Osteoblast (primary cell): ENCODE measurements at places on chromosomes 2 and 18. TPM values are rescaled to one million over a fixed set of nuclear protein-coding genes. Genes with fewer than 3 reads are reported as not detected.

The CHPF gene
- total RNA-seq: 192 and 221 TPM in 2 replicates

The KCTD18 gene
- total RNA-seq: 32.7 and 33.7 TPM in 2 replicates

The CNGA3 gene
- 0.29 and 0.36 TPM in 2 replicates for total RNA-seq

GRCh38 chr18:22391407-22392345 is 26.0 kb downstream of the CTAGE1 start:
- H3K36me3 ChIP-seq: no peaks in the 10 kb centered on the region
- peaks cover 13% of the 10 kb centered on the region for H3K4me1 ChIP-seq
- DNase-seq: peak; percentile 68
- peak overlapping the region; percentile 83 for H3K27ac ChIP-seq
- peak overlapping the region; percentile 5 for H3K4me3 ChIP-seq
- no peaks in the 10 kb centered on the region for H3K27me3 ChIP-seq

GRCh38 chr2:32262105-32262504 is 2.6 kb downstream of the NLRC4 start:
- no peaks in the 10 kb centered on the region for H3K4me1 ChIP-seq
- no peak for DNase-seq
- no peaks in the 10 kb centered on the region for H3K27me3 ChIP-seq
- H3K4me3 ChIP-seq: no peak overlapping the region

DNA sequence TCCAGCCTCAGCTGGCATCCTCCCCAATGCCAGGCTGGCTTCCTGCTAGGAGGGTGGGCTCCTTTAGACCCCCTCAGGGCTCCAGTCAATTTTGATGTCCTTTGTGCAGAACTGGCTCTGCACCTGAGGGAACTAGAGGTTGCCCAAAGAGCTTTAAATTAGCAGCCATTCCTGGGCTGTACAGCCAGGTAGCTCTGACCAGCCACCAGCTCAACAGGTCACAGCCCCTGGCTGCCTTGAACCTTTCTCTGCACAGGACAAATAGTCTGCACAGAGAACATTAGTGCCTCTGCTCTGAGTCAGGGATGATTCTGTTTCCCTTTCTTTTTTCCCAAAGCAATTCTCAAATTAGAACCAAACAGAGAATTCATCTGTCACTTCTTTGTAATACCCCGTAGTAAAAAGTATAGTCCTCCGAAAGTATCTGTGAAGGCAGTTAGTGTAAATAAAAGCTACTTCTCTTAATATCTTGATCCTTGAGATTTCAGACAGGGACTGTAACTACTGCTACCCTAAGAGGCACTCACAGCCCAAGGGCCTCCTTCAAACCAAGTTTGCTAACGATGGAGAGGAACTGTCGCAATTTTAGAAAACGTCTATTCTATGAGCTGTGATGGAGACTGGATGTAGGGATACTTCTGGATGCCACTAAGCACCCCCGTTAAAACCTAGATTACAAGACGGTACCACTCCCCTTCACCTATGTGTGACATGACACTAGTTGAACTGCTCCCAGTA is 3.0 kb downstream of the TTC32 start:
- no peak for DNase-seq
- H3K4me3 ChIP-seq: peak overlapping the region; percentile 50
- no peaks in the 10 kb centered on the region for H3K36me3 ChIP-seq
- H3K4me1 ChIP-seq: peaks cover 31% of the 10 kb centered on the region

DNA sequence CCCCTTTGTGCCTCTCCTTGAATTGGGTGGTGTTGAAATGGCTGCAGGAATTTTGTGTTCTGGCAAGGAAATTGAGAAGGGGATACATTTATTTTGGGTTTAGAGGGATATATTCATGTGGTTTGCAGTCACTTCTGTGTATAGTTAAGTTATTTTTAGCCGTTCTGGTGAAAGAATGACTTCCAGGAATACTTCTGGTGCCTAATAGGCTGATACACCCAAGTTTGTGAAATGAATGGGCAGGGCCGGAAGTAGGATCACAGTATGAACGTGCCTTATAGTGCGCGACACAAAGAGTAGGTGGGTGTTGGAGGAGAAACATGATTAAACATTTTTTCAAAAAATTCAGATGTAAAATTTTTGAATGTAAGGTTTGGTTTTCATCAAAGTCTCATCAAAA is 168.6 kb upstream of the ATP5MC3 start:
- no peak overlapping the region for H3K27ac ChIP-seq
- peaks cover 3% of the 10 kb centered on the region for H3K27me3 ChIP-seq
- H3K36me3 ChIP-seq: no peaks in the 10 kb centered on the region
- no peak overlapping the region for H3K4me3 ChIP-seq
- no peaks in the 10 kb centered on the region for H3K4me1 ChIP-seq

DNA sequence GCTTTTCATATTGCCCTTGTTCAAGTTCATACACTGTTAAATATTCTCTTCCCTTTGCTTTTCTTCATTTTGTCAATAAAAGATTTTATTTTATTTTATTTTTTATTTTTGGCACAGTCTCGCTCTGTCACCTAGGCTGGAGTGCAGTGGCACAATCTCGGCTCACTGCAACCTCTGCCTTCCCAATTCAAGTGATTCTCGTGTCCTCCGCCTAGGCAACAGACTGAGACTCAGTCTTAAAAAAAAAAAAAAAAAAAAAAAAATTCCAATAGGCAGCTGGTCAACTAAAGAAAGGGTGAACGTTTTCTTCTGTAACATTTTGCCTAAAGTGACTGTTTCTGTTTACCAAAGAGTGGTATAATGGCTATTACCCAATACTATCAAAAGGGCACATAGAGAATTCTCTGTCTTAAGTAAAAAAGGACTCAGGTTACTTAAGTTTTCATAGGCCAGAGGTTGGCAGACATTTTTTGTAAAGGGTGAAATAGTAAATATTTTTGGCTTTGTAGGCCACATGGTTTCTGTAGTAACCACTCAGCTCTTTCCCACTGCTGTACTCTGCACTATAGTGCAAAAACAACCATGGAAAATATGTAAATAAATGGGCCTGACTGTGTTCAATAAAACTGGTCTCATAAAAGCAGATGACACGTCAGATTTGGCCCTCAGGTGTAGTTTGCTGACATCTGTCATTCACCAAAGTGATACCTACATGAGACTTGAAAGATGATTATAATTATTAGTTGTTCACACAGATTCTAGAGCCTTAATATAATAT is 113.4 kb downstream of the MIB1 start:
- peaks cover 3% of the 10 kb centered on the region for H3K4me1 ChIP-seq
- H3K4me3 ChIP-seq: no peak overlapping the region
- no peaks in the 10 kb centered on the region for H3K27me3 ChIP-seq
- peaks cover 22% of the 10 kb centered on the region for H3K36me3 ChIP-seq
- H3K27ac ChIP-seq: no peak overlapping the region
- DNase-seq: no peak

DNA sequence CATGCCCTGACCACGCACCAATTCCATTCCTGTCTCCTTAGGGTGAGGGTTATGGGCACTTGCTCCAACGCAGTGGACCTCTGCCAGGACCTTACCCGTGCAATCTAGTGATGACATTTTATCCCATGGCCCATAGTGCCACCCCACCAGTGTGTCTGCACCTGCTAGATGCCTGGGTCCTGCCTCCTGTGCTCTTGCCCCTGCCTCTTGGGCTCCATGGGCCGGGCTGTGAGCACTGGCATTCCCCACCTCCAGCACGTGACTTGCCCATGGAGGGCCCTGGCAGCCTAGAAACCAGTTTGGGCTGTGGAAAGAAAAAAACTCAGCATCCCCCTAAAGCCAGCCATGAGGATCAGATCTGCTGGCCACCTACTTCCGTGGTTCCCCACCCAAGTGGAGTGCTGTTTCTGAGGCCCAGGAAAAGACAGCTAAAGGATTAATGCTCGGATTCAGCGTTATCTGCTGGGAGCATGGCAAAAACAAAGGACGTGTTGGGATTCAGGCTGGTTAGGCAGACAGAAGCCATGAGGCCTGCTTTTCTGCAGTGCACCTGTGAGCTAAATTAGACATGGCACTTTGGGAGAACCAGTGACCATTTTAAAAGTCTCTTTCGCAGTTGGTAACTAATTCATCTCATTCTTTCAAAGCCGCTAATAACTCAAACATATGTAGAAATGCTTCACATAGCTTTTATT is 129.2 kb downstream of the ALPK2 start:
- H3K4me3 ChIP-seq: no peak overlapping the region
- H3K4me1 ChIP-seq: peaks cover 17% of the 10 kb centered on the region
- H3K27ac ChIP-seq: no peak overlapping the region
- no peak for DNase-seq
- peaks cover 52% of the 10 kb centered on the region for H3K36me3 ChIP-seq

GRCh38 chr2:110735366-110735765 is 3.0 kb downstream of the ACOXL start:
- peak; percentile 66 for DNase-seq
- H3K4me3 ChIP-seq: no peak overlapping the region
- no peak overlapping the region for H3K27ac ChIP-seq
- H3K27me3 ChIP-seq: peaks cover 70% of the 10 kb centered on the region
- H3K4me1 ChIP-seq: no peaks in the 10 kb centered on the region
- no peaks in the 10 kb centered on the region for H3K36me3 ChIP-seq

DNA sequence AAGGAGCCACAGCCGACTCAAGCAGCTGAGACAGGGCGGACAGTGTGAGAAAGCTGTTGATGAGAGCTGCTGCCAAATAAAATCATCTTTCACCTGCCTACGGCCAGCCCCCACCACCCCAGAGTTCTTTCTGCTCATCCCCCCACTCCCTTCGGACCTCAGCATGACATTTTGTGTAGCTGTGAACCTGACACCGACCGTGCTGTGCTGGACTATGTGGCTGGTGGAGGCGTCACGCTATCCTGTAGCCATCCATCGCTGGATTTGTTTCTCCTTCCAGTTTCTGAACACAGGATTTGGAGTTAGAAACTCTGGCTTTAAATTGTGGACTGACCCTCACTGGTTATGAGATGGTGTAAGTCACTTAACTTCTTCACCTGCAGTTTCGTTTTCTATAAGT is 317.3 kb downstream of the DCDC2C start:
- DNase-seq: no peak
- H3K4me1 ChIP-seq: no peaks in the 10 kb centered on the region
- H3K36me3 ChIP-seq: no peaks in the 10 kb centered on the region
- H3K27me3 ChIP-seq: no peaks in the 10 kb centered on the region
- no peak overlapping the region for H3K4me3 ChIP-seq
- no peak overlapping the region for H3K27ac ChIP-seq

DNA sequence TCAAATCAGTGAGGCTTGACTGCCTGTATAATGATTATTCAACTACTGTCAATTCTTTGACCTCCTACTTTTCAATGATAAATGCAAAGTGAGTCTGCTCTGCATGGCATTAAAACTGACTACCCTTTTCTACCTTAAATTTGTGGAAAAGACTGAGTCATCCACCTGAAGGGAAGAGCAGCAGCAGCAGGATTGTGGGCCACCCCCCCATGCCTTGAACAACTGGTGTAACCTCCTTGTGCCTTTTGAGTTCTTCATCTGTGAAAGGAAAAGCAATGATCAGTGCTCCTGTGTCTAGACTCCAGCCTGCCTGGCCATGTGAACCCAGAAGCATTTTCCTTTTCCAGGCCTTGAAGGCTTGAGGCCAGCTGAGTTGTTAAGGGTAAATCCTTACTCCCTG is 102.9 kb downstream of the OSR1 start:
- H3K27ac ChIP-seq: peak overlapping the region; percentile 42
- H3K4me3 ChIP-seq: no peak overlapping the region
- H3K36me3 ChIP-seq: no peaks in the 10 kb centered on the region
- DNase-seq: no peak
- H3K27me3 ChIP-seq: no peaks in the 10 kb centered on the region

DNA sequence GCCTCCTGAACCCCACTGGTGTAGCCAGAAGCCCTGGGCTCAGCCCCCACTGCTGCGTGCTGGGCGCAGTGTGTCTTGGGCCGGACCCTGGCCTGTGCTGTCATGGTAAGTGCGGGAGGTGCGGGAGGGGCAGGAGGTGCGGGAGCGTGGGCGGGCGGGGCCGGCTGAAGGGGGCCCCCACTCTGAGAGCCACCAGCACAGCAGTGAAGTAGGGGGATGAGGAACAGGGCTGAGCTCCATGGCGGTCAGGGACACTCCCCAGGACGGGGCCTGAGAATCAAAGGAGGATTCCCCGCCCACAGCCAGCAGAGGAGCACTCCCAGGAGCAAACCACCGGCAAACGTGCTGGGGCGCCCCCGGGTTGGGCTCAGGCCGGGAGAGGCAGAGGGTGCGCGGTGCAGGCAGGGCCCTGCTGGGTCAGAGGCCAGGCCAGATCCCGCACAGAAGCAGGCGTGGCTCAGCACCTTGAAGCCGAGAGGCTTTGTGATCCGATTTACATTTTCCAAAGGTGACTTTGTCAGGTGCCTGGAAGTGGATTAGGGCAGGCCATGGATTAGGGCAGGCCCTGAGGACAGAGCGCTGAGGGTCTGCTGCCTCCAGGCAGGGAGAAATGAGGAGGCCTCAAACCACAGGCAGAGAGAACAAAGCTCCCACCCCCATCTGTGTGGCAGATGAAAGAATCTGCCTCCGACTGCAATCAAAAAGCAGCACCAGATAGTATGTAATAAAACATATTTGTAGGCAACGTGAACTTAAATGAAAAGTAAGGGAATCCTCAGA is 152.0 kb upstream of the RAB6C start:
- no peak overlapping the region for H3K4me3 ChIP-seq
- no peak overlapping the region for H3K27ac ChIP-seq
- H3K36me3 ChIP-seq: no peaks in the 10 kb centered on the region
- H3K4me1 ChIP-seq: no peaks in the 10 kb centered on the region
- no peaks in the 10 kb centered on the region for H3K27me3 ChIP-seq

- H3K4me1 ChIP-seq: no peaks in the 10 kb centered on the region
- H3K36me3 ChIP-seq: no peaks in the 10 kb centered on the region
- no peak for DNase-seq
- no peak overlapping the region for H3K27ac ChIP-seq
Observed at GRCh38 chr18:29459972-29460371, 1283.0 kb upstream of the CDH2 start.

DNA sequence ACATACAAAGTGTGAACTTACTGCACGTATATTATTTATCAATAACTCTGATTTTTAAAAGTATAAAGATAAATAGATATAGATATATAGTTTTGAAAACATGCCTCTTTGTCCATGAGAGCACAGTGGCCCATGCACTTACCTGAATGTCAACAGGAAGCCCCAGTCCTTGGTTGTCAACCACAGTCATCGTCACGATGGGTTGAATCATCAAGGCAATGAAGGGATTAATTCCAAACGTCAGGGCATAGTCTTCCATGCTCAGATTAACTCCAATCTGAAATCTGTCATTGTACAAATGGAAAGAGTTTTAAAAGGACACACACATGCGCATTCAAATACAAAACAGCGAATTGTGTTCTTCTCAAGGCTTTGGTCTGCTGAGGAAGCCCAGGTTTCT is 15.5 kb downstream of the SCYGR4 start:
- no peaks in the 10 kb centered on the region for H3K4me1 ChIP-seq
- no peaks in the 10 kb centered on the region for H3K27me3 ChIP-seq
- no peaks in the 10 kb centered on the region for H3K36me3 ChIP-seq
- no peak overlapping the region for H3K27ac ChIP-seq
- H3K4me3 ChIP-seq: no peak overlapping the region
- no peak for DNase-seq

DNA sequence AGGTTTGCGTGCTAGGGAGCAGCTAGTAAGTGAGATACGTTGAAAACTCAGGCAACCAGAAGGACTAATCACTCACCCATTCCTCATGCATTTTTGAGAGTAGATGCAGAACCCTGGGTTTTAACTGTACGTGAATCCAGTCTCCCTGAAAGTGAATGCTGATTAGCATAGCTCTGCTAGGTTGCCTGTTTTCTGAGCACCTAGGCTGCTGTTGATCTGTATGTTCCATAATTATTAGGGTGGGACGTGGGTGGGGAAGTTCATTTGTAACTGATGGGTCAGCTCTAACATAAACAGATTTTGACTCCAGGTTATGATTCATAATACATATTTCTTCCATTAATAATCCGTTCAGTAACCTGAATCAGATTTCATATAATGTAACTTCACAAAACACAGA is 379.0 kb upstream of the FANCL start:
- H3K4me1 ChIP-seq: peaks cover 3% of the 10 kb centered on the region
- DNase-seq: no peak
- H3K27ac ChIP-seq: no peak overlapping the region
- H3K4me3 ChIP-seq: no peak overlapping the region
- no peaks in the 10 kb centered on the region for H3K36me3 ChIP-seq
